Activated T-cell treated with anti-CD3 and anti-CD28 coated beads, Interleukin-2, amount 50 U/mL, for 1 hour (primary cell): ENCODE measurements at places on chromosomes 4 and X.

DNA sequence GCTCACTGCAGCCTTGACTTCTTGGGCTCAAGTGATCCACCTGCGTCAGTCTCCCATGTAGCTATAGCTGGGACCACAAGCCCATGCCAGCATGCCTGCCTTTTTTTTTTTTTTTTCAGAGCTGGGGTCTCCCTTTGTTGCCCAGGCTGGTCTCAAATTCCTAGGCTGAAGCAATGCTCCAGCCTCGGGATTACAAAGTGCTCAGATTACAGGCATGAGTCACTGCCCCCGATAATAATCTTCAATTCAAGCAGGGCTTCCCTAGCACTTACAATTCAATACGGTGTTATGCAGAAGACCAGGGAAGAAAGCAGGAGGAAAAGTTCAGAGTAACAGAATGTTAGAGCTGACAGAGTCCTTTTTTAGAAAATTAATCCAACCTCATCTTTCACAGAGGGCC lies 26.1 kb downstream of the OTOP1 start:
- no peak for DNase-seq

- no peak for DNase-seq
These were observed 37.9 kb downstream of the CCDC158 start for GRCh38 chr4:76383001-76383400.

- DNase-seq = no peak
These were observed 27.2 kb downstream of the PALLD start for GRCh38 chr4:168524006-168524405.

- DNase-seq = no peak
These were observed 202.3 kb downstream of the BCOR start for GRCh38 chrX:39895218-39896110.

DNA sequence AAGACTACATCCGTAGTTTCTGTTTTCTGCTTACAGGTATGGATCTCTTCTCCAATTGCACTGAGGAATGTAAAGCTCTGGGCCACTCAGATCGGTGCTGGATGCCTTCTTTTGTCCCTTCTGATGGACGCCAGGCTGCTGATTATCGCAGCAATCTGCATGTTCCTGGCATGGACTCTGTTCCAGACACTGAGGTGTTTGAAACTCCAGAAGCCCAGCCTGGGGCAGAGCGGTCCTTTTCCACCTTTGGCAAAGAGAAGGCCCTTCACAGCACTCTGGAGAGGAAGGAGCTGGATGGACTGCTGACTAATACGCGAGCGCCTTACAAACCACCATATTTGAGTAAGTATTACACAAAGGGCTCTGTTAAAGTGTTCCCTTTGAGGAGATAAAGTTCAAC lies 13.8 kb downstream of the PCDH10 start:
- DNase-seq = no peak

DNA sequence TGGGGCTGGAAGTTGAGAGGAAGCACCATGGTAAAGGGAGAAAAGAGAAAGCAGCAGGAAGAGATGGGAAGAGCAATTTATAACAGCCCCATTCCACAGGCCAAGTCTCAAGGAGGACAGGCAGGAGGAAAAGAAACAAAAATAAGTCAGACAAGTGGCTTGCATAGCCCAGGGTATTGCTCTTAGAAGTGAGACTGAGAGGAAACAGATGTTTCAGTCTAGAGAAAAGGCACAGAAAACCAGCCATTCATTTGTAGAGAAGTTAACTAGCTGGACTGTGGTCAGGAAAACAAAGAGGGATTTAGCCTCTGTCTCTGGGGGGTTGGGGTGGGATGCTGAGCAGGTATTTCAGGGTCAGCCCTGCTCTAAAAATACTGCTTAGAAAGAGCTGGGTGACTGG lies 175.0 kb upstream of the ARHGEF9 start:
- DNase-seq = no peak

DNA sequence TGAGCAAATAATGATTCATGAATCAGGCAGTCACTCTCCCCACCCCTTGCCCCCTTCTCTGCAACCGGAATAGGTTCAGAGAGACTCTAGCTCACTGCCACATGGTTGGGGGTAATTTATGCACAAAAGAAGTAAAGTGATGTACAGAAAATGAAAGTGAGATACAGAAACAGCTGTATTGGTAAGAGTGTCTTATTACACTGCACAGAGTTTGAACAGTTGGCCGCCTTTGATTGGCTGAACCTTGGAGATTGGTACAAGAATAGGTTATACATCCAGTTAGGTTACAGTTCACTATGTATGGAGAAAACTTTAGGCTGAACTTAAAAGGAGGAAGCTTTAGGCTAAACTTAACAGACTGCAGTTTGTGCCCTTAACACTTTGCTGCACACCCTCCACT lies 34.6 kb upstream of the DIAPH2 start:
- no peak for DNase-seq

- no peak for DNase-seq
These were observed 348.2 kb downstream of the PDGFC start for GRCh38 chr4:156623376-156623775.

DNA sequence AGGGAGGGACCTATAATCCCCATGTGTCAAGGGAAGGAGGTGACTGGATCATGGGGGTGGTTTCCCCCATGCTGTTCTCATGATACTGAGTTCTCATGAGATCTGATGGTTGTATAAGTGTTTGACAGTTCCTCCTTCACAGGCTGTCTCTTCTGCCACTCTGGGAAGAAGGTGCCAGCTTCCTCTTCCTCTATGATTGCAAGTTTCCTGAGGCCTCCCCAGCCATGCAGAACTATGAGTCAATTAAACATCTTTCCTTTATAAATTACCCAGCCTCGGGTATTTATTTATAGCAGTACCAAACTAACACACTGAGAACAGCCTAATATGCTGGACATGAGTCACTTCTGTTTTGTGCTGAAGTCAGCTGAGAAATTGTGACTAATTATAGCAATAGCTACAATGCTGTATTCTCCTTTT lies 656.9 kb upstream of the CPEB2 start:
- no peak for DNase-seq

DNA sequence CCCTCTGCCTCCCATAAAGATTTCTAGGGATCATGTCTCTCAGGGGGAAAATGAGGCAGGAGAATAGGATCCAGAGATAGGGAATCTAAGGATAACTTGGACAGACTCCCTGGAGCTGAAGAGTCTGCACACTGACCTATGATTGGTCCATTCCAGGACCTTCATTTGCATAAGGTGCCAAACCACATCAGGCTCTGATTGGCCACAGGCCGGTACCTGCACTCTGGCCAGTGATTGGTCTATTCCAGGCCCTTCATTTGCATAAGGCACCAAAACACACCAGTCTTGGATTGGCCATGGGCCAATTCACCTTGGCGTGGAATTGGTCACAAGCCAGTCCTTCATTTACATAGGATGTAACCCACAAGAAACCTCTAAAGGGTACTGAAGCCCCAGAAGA lies 4.0 kb upstream of the HERC5 start:
- DNase-seq = no peak

DNA sequence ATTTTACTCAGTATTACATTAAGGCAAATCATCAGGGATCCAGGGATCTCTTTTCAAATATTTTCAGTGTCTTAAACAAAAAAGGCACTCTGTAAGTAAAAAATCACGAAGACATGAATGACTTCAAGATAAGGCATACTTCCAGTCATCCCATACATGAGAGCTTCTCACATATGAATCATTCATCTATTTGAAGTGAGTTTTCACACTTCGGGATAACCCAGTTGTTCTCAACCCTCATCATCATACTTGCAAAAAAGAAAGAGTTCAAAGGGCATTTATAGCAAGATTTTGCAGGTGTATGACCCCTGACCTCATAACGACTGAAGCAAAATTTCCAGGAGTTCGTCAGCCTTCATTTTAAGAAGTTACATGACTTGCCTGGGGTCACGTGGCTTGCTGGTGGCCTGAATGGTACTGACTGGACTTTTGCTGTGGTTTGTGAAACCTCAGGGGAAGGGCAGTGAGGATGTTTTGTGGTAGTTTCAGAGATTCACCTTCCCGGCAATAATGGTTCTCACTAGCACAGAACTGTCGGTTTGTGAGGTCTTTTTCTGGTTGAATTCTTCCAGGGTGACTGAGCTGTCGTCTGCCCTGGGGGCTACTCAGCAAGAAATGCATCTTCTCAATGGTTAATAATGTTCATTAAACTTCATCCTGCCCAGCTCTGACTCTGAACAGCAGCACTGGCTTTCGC lies 115.8 kb upstream of the SHISA3 start:
- DNase-seq = no peak

- no peak for DNase-seq
These were observed 67.7 kb downstream of the DCLK2 start for GRCh38 chr4:150145946-150146340.

DNA sequence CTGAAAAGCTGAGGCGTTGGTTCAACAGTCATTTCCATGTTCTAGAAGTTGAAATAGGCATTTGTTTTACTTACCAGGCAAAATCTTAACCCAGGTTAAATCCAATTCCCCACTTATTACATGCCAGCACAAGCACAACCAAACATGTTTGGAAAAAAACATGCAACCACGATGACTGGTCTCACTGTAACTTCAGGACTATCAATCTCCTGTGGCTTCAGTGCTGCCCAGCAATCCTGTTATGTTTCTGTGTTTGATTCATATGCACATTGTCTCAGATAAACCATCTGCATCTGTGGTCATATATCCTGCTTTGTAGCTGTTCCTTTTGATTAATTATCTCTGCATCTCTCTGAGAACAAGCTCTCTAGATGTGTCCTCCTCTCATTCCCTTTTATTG lies 28.3 kb downstream of the PRDM8 start:
- no peak for DNase-seq

DNA sequence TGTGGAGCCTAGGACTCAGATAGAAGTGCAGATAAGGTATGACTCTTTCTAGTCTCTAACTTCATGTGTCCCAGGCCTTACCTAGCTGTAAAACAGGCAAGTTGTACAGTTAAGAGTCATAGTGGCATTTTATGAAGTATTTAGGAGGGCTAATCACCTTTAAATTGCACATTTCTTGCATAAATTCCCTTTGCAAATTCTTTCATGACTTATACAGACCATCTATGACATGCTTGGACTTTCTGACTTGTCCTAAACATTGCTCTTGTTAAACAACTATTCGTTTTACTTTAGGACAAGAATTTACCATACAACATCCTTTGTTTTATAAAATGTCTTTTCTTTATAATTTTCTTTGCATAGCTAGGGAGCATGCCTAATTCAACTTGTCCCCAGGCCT lies 7.8 kb upstream of the RRAGB start:
- DNase-seq = no peak

- no peak for DNase-seq
These were observed 76.1 kb downstream of the BCOR start for GRCh38 chrX:40021647-40022046.

- DNase-seq = no peak
These were observed 18.7 kb downstream of the SGMS2 start for GRCh38 chr4:107843391-107843790.

- DNase-seq = no peak
These were observed 4.2 kb upstream of the NDST4 start for GRCh38 chr4:115117651-115118050.

DNA sequence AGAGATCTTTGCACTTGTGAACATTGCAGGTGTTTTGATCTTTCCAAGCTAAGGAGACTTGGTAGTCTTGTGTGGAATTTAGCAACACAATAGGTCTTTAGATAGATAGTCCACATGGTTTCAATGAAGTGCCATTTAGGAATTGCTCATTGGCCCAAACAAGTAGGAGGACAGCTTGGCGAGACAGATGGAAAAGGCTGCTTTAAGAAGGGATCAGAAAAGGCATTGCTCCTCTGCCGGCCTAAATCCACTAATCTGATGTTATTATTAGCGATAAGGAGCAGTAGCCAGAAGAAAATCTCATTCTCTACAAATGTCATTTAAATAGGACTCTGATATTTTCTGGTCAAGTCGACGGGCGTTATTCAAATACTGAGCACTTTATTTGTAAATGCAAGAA lies 99.7 kb downstream of the AFF2 start:
- DNase-seq = no peak

- DNase-seq = no peak
These were observed 330.5 kb upstream of the GALNT7 start for GRCh38 chr4:172838111-172838510.
